CD4-positive, alpha-beta T cell treated with Interleukin-10 for 1 hour (primary cell): ENCODE measurements at places on chromosomes 7 and 10.

DNA sequence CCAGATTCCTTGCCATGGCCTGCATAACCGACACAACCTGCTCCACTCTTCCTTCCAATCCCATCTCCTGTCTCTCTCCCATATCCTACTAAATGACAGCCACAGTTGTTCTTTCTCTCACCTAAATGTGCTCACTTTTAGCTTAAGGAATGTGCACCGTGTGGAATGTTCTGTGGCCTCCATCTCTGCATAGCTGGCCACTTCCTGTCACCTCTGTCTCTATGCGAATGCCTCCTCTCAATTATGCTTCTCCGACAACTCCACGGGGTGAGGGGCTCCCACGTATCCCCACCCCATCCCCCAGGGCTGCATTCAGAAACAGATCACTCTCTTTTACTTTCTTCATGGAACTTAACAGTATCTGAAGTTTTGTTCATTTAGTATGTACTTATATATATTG lies 110.7 kb downstream of the RAB18 start:
- DNase-seq = no peak

DNA sequence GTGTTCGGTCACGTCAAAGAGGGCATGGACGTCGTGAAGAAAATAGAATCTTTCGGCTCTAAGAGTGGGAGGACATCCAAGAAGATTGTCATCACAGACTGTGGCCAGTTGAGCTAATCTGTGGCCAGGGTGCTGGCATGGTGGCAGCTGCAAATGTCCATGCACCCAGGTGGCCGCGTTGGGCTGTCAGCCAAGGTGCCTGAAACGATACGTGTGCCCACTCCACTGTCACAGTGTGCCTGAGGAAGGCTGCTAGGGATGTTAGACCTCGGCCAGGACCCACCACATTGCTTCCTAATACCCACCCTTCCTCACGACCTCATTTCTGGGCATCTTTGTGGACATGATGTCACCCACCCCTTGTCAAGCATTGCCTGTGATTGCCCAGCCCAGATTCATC lies 6.5 kb downstream of the PPIF start:
- DNase-seq = no peak

DNA sequence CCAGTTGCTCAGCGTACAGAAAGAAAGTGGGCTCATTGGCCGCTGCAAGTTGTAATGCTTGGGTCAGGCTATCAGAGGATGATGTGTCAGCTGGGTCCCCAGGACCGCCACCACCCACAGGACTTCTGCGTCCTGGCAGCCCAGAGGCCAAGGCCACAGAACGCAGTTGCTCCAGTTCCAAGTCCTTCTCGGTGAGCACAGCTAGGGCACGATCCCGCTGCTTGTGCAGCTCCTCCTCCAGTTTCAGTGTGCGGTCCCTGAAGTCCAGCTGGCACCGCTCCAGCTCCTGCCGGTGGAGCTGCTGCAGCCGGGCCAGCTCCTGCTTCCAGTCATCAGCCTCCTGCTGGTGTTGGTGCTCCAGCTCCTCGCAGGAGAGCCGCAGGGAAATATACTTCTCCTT lies 3.0 kb downstream of the GCC1 start:
- no peak for DNase-seq

GRCh38 chr7:19519443-19520021 lies 189.3 kb downstream of the POLR1F start:
- DNase-seq = no peak

DNA sequence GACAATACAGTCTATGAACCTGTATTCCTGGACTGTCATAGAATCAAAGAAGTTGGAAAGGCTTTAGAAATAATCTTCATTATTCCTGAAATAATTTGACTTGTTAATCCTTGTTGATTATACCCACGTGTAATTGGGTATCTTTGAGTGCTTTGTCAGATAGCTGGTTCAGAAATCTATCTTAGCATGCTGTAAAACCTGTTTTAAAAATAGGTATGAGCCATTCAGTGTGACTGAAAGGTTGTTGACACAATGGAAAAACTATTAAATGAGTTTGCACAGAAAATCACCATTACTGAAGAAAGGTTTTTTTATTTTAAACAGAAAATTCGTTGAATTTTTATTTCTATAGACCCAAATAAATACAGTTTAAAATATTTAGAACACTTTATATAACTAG lies 38.7 kb downstream of the PHTF2 start:
- DNase-seq = no peak

DNA sequence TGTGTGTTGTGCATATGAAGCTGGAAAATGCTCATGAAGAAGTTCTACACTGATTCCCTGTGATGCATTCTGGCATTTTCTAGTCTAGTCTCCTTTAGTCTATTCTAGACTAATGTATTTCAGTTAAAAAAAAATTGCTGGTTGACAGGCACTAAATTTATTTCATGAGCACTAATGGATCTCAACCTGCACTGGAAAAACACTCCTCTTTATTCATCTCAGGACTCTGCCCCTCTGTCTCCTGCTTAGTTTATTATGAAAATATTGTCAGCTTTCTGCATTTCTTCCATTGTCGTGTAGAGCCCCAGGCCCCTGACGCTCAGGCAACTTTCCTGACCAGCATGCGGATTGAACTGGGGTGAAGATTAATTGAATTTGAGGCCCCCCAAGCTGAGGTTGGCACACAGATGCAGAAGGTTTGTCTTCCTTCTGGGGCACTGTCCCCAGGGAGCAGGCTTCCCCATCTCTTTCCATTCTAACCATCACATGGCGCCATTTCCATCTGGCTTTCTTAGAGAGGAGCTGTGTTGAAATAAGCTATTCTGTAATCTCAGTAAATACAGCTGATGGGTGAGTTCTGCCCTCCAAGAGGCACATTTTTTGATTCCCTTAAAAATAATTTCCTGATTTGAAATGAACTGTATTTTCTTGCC lies 128.7 kb downstream of the INSYN2A start:
- no peak for DNase-seq

GRCh38 chr10:112559349-112559748 lies 112.3 kb downstream of the VTI1A start:
- no peak for DNase-seq

GRCh38 chr7:115805458-115805857 lies 225.1 kb downstream of the TFEC start:
- DNase-seq = no peak

DNA sequence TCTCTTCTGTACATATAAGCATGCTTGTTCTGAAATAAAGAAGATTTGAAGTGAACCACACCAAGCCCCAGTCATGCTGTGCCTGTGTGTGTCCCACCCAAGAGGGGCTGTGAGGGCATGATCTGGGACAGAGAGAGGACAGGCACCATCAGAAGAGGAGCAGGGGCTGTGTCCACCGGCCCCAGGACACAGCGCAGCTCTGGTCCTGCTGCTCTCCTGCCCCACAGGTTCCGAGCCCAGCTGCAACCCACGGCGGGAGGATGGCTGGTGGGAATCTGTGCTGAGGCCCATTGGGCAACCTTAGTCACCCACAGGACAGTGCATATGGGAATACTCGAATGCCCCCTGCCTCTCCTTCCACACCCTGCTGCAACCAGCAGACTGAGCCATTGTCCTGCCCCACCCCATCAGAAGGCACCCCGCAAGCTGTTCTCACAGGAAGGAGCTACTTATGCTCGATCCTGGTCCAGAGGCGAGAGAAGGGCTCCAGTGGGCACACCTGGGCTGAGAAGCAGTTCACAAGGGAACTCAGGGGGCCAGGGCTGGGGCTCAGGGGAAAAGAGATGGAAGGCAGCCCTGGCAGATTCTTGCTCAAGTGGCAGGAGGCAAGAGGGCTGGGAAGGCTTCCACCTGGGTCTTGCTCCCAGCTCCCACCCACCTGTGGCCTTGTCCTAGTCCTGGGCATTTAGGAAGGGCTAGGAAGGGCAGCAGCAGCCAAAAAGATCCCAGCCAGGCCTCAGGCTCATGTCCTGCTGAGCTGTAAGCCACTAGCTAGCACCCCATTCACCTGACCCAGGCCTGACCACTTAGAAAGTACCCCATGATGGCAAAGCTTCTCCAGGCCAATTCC lies 31.9 kb downstream of the LDB3 start:
- no peak for DNase-seq

- no peak for DNase-seq
These were observed 71.7 kb downstream of the MTURN start for GRCh38 chr7:30206491-30206890.

DNA sequence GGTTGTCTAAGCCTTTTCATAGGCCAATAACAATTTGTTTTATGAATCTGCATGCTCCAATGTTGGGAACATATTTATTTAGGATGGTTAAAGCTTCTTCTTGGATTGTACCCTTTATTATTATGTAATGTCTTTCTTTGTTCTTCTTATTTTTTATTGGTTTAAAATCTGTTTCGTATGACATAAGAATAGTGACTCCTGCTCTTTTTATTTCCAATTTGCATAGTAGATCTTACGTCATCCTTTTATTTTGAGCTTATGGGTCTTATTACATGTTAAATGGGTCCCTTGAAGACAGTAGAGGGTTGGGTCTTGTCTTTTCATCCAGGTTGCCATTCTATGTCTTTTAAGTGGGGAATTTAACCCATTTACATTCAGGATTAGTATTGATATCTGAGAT lies 561.9 kb upstream of the GHITM start:
- DNase-seq = no peak

DNA sequence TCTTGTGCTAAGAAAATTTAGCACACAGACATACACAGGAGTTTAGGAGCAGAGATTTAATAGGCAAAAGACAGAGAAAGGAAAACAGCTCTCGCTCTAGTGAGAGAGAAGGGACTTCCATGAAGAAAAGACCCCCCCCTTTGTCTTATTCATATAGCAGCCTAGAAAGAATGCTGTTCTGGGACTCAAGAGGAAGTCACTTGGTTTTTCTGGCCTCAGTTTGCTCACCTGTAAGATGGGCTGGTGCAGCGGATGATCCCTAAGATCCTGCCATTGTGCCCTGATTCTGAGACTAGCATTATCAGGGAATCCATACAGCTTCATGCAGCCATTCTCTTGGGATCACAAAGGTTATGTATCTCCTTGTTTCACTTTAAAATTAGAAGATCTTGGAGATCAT lies 42.7 kb downstream of the LYZL2 start:
- DNase-seq = no peak

DNA sequence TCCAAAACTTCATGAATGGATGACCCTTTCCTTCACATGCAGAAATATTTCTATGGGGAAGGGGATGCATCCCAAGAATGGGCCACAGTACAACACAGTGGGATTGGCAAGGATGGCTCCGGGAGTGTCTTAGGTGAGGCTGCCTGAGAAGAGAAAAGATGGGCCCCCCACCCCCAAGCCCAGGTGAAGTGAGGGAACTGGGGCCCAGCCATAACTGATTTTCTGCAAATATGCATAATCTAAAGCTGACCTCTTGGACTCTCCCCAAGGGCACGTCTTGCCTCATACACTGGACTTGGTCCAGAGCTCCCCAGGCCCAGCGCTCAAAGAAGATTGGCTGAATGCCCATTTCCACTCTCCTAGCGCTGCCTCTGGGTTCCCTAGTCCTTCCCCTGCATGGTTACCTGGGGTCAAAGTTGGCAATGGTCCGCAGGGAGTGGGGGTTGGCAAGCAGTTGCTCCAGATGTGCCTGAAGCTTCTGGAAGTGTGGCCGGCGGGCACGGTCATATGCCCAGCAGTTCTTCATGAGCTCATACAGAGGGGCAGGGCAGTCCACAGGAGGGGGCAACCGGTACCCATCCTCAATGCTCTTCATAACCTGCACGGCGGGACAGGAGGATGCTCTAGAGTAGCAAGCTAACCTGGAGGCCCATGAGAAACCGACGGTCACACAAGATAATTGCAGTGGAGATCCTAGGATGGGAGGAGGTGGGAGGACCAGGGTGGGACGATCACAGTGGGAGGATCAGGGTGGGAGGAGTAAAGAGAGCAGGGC lies 12.3 kb downstream of the ZYX start:
- DNase-seq = no peak

DNA sequence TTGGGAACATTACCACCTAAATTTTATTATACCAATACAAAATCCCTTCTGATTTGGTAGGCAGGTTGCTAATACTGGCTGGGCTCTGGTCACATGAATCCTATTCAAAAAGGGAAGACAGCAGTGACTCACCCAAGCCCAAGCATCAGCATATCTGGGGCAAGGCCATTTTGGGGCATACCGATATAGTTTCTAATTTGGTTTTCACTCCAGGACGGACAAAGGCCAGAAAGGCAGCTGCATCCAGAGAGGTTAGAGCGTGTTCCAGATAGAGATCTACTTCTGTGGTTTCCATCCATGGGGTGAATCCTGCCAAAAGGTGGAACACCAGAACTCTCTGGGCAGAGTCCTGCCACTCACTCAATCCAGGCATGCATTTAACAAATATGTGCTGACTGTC lies 335.8 kb downstream of the ELMO1 start:
- DNase-seq = no peak

- no peak for DNase-seq
These were observed 49.0 kb upstream of the SEMA3E start for GRCh38 chr7:83697804-83698530.
